ENCODE measurements at places on chromosomes 6 and 20.

- DNase-seq = peak; percentile 40
Measured at GRCh38 chr6:107458672-107459282, 587 bp downstream of the PDSS2 start.

- DNase-seq = no peak
Measured at GRCh38 chr6:136079701-136080565, 170.2 kb downstream of the MTFR2 start.

- no peak for DNase-seq
Measured at GRCh38 chr6:157157258-157157657, 166.1 kb downstream of the TMEM242 start.

DNA sequence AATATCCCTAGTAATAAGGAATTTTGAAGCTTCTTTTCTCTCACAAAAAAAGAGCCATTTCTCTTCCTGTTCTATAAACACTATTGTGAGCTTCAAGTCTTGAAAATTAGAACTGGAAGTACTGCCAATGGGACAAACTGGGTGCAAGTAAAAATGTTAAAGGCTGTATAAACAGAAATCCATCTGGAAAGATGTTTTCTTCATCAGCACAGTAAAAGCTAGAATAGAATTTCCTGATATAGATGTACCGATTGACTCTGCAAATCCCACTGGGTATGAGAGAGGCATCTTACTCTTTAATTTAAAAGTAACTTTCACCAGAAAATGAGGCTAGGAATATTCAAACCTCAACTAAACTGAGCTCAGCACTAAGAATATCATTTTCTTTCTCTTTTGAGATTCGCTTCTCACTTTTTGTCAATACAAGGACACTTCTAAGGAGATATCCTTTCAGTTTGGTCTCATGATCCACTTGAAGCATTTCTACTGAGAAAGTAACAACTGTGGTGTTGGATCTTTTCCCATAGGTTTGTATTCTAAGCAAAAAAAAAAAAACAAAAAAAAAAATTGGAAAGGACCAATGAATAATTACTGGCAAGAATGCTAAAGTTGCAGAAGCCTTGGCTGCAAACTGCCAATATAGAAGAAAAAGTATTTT is 169.0 kb upstream of the PRDM1 start:
- no peak for DNase-seq

GRCh38 chr6:83517500-83517899 is 5.2 kb downstream of the PRSS35 start:
- no peak for DNase-seq

- no peak for DNase-seq
Measured at GRCh38 chr6:130600880-130601341, 226.3 kb upstream of the SMLR1 start.

GRCh38 chr6:136592930-136593673 is 42.9 kb upstream of the MAP7 start:
- DNase-seq = no peak

GRCh38 chr6:134980846-134981245 is 30.9 kb upstream of the ALDH8A1 start:
- no peak for DNase-seq

DNA sequence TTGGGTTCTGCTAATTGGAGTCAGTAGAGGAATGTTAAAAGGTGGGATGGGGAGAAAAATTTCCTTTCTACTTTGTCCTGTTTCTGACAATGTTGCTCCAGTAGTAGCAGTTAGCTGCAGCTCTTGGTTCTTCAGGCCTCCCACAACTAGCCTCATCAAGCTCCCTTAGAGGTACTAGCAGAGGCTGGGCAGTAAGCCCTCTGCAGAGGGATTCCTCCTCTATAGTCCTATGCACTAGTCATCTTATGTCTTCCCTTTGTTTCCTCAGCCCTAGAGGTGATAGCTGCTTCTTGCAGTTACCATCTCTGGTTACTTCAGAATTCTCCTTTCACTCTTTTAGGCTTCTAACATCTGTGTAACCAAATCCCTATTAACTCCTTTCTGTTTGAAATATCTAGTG is 99.8 kb downstream of the FILIP1 start:
- no peak for DNase-seq

DNA sequence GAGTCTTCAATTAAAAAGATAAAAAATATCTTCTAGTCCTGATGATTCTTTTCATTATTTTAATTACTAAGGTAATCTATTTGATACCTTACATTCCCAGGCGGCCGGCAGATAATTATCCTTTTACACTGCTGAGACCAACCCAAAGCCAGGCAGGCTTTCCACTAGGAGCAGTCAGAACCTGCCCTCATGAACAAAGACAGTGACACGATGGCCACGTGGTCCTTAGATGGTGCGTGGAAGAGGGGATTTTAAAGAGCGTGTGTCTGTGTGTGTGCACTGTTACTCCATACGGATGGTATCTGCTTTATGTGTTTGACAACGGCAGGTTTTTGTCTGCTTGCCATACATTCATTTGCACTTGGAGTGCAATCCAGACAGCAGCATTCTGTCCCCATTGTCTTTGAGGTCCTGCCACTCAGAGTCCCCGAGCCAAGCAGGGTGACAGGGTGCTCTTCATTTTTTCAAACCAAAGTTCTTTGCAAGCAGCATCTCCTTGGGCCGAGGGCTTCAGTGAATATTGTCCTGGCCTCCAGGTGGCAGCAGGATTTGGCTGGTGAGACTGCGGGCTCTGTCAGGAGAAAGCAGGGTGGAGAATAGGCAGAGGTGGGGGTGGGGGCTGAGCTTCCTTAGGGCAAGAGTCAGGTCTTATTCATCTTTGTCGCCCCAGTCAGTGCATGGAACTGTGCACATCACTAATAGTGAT is 260.5 kb downstream of the NRN1 start:
- DNase-seq = no peak

GRCh38 chr20:10652660-10653261 is 21.0 kb downstream of the JAG1 start:
- no peak for DNase-seq

- DNase-seq = no peak
Measured at GRCh38 chr6:160267102-160267501, 8.5 kb upstream of the SLC22A2 start.

DNA sequence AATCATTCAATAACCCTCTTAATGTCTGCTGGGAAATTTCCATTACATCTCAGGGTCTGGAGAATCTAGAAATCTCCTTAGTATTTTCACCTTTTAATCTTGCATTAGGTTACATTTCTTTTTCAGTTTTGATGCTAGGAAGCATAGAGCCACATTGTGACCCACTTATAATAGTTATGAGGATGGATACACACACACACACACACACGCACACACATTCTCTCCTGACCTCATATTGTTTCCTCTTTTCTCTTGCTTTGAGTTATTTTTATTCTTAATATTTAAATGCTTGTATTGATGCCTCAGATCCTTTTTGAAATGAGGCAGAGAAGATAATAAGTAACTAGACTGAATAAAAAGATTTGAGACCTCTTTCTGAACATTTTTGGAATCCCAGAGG is 128.4 kb downstream of the KLHL32 start:
- DNase-seq = no peak

GRCh38 chr6:113103634-113104361 is 753.3 kb upstream of the MARCKS start:
- DNase-seq = no peak

- no peak for DNase-seq
Measured at GRCh38 chr20:14307956-14308355, 29.5 kb downstream of the FLRT3 start.

DNA sequence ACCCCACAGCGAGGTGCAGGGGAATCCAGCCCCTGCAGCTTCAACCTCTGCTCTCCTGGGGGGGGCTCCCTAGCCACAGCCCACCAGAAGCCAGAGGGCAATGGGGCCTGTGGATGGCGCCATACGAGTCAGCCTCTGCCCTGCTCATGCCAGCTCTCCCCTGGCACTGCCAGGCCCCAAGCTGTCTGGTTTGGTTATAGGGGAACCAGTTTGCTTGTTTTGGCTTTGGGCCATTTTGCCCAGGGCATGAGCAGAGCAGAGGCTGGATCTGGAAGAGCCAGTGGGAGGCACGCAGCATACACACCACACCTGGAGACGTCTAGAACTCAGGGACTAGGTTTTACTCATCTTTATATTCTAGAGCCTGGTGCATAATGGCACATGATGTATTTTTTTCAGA is 66.7 kb upstream of the SLC22A16 start:
- DNase-seq = no peak

GRCh38 chr20:54070187-54070987 is at the start of gene BCAS1:
Gene BCAS1, minus strand, starts transcription at chr20:54070594. Its CDS starts 11,876 bp downstream, at chr20:54058718.
- no peak for DNase-seq

DNA sequence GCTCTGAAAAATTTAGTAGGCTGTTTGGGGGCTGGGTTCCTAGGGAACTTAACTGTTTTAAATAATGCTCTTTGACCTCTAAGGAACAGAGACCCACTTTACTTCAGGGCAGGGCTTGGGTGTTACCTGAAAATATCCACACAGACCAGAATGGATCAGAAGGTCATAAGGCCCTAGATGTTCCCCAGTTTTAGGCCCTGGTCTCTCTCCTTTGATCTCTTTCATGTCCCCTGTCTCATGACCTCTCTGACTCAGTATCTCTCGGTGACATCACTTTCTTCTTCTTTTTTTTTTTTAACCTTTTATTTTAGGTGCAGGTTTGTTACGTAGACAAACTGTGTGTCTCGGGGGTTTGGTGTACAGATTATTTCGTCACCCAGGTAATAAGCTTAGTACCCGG is 272.1 kb upstream of the SGK1 start:
- no peak for DNase-seq

GRCh38 chr6:127959869-127960268 is 59.0 kb upstream of the THEMIS start:
- no peak for DNase-seq

DNA sequence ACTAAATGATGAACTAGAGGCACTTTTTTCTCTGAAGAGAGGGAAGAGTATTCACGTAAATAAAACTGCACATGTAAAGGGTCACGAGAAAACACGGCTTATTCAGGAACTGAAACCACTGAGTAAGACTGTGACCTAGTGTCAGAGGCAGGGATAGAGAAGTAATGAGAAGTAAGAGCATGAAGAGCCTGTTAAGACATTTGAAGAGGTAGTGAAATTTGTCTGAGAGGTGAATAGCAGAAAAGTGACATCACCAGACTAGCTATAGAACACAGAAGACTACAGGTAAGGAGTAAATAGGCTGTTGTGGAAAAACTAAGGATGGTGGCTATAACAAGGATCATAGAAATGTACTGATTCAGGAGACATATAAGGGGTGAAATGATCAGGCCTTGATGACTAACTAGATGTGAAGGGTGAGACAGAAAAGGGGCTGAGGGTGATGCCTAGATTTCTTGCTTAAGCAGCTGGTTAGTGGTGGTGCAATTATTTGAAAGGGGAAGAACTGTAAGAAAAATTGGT is 76.8 kb downstream of the REV3L start:
- DNase-seq = no peak

GRCh38 chr6:2396042-2396657 is 150.7 kb upstream of the GMDS start:
- no peak for DNase-seq

- DNase-seq = no peak
Measured at GRCh38 chr6:139776041-139776440, 401.6 kb upstream of the CITED2 start.

- no peak for DNase-seq
Measured at GRCh38 chr20:35792740-35793139, 20.9 kb downstream of the PHF20 start.

DNA sequence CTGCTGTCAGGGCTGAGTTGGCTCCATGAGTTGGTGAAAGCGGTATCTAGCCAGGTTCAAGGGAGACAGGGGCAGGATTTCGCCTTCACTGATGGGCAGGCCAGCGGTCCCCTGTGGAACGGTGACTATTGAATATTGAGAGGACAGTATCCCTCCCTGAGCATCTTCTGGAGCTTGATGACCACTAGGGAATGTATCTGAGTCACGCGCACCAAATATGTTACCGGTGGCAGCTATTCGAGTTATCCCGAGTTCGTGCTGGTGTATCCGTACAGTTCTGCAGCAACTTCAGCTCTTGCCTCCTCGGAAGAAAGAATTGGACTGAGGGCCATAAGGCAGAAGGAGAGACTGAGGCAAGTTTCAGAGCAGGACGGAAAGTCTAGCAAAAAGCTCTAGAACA is 24.8 kb downstream of the MTHFD1L start:
- DNase-seq = no peak

DNA sequence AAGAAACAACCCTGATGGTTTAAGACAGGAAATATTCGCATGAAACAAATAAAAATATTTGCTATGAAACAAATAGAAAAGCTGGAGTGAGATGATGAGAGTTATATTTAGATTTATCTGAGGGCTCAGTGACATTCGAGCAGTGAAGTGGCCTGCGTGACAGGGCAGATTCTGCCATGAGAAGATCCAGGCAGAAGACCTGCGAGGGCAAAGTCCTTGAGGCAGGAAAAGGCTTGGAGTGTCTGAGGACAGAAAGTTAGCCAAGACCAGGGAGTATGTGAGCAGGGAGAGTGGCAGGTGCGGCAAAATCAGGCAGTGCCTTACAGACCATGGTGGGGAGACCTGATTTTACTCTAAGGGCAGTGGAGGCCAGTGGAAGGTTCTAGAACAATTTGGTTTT is 66.9 kb upstream of the RIN2 start:
- no peak for DNase-seq

- no peak for DNase-seq
Measured at GRCh38 chr6:149233056-149233715, 84.3 kb upstream of the TAB2 start.

GRCh38 chr6:128068119-128068479 is 167.2 kb upstream of the THEMIS start:
- no peak for DNase-seq

DNA sequence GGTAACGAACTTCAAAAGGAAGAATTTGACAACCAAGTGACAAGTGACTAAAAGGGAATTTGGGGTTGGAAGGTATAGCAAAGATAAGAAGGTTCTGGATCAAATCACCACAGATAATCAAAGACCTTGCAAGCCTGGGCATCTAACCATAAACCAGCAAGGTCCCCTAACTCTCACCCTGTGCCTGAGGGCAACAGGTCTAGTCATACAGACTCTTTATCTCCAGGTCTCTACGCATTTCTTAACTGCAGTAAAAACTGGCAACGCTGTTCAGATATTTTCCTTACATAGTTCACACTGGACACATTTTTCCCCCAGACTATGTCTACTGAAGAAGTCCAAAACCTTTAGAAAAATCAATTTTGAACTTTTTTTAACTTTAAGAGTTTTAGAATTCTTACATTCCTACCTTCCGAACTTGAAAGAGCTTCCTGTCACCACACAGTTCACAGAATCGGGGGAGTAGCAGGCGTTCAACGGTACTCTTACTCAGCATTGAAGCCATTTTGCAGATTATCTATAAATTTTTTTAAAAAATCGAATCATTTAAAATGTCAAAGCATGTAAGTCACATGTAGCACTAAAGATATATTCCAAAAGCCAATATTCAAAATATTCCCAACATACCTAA is 23.0 kb upstream of the ANKRD60 start:
- no peak for DNase-seq

GRCh38 chr6:157830354-157831017 is 7.4 kb downstream of the SNX9 start:
- DNase-seq = no peak

- no peak for DNase-seq
Measured at GRCh38 chr20:58665606-58666005, 14.5 kb downstream of the STX16 start.
